ENCODE measurements at places on chromosomes 16 and 17.
A peak's percentile ranks its signal among the peaks of the same experiment; 100 is the strongest.

DNA sequence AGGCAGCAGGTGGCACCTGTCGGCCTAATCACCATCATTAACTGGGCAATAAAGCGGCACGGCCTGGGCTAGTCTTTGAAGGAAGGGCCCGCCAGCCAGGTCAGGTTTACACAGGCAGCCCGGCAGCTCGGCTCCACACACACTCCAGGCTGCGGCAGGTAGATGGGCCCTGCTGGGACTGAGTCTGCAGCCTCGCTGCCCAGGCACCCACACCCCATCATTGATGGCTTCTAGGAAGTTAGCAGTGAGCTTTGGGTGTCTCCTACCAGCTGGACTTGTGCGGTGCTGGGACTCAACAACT lies 6.8 kb upstream of the FOXN1 start:
- DNase-seq: no peak

- no peak for DNase-seq
These were observed 16.8 kb downstream of the TMEM100 start for GRCh38 chr17:55705847-55706246.

GRCh38 chr17:51730303-51731050 lies 428.0 kb downstream of the CA10 start:
- no peak for DNase-seq

GRCh38 chr16:13780406-13781168 lies 139.4 kb upstream of the ERCC4 start:
- no peak for DNase-seq

DNA sequence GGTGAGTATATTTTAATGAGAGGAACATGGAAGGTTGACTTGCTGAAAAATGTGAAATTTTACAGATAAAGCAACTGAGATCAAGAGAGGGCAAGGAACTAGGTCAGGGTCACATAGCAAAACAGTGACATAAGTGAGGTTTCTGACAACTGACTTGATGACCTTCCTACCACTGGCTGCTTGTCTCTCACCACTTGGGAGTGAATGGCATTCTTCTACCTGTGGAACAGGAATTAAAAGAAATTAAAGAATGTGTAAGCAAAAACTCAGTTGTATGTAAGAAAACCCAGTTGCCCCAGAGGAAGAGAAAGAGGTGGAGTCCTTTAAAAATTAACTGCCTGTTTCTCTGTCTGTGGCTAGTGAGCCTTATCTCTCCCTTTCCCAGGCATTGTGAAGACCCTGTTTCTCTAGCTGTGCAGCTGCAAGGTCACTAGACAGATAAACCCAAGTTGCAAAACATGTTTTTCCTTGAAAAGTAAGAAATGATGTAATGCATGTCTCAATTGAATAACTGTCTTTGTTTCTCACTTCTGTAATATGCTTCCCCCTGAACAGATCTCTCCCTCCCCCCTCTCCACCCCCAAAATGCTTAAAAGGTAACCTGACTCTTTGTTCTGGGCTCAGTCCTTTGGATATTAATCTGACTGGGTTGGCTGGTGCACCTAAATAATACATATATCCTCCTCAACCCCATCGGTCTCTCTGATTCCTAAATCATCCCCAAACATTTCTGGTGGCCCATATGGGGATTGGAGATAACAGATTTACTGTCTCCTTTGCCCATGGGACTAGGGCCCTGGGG lies 23.4 kb downstream of the ACSM1 start:
- DNase-seq: no peak

- DNase-seq: no peak
These were observed 54.2 kb downstream of the TMEM100 start for GRCh38 chr17:55668312-55668920.

- DNase-seq: no peak
These were observed 13.5 kb downstream of the TRIM37 start for GRCh38 chr17:59093145-59093701.

GRCh38 chr16:89322321-89323119 lies 105.0 kb downstream of the ZNF778 start:
- peak; percentile 59 for DNase-seq

DNA sequence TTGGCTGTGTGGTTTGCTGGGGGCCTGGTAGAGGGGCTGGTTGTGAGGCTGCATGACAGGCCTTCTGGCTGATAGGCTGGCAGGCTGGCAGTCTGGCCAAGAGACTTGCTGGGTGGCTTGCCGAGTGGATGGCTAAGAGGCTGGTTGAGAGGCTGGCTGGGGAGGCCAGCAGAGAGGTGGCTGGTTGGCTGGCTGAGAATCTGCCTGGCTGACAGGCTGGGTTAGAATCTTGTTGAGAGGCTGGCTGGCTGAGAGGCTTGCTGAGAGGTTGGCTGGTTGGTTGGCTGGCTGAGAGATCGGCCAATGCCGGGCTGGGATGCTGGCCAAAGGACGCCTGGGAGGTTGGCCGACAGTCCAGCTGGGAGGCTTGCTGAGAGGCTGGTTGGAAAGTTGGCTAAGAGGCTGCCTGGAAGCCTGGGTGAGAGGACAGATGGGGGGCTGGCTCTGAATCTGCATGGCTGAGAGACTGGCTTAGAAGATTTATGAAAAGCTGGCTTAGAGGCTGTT lies 35.9 kb upstream of the ACSM2B start:
- no peak for DNase-seq

DNA sequence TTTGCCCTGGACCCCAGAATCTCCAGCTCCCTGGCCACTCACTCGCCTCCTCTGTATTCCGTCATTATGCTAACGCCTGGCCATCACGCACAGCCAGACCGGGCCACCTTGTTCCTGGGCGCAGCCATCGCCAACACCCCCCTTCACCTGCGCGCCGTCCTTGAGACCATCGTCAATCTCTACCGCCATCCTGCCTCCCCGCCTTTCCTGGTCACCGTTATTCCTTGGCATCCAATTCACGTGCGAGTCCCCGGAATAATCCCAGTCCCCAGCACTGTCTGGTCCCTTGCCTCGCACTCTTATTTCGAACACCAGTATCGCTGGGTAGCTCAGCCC lies 541 bp downstream of the VKORC1 start:
- no peak for DNase-seq

DNA sequence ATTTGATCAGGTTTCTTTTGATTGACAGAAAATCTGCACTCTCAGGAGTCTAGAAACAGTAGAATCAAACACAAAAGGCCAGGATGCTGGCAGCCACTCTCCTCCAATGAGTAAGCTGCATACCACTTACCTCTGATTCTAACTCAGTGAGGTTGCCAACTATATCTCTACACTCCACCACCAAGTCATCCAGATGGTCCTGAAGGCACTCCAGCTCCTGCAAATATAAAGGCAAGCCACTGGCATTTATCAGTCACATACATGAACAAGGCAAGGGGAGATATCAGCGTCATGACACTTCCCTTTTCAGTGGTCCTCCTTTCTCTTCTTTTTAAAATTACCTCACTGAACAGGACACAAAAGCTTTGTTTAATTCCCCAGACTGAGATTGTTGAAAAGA lies 53.1 kb upstream of the CLEC18B start:
- DNase-seq: no peak

- DNase-seq: no peak
These were observed 27.8 kb upstream of the NAT9 start for GRCh38 chr17:74803971-74804370.

GRCh38 chr17:39752241-39752881 lies 14.6 kb downstream of the GRB7 start:
- DNase-seq: no peak

- DNase-seq: no peak
These were observed 30.7 kb downstream of the PIMREG start for GRCh38 chr17:6474906-6475305.

DNA sequence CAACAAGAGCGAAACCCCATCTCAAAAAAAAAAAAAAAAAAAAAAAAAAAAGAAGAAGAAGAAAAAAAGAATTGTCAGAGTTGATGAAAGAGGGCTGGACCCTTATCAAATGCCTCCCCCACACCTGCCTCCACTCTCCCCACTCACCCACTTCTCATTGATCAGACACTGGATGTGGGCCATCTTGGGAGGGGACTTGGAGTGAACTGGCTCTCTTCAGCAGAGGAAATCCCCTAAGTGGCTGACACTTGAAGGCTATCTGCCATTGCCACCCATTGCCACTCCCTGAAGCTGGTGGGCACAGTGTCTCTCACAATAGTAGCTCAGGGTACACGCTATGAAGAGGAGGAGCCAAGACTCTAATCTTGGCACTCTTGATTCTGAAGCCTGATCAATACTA lies 1.6 kb downstream of the ITGA2B start:
- DNase-seq: no peak

- no peak for DNase-seq
These were observed 13.1 kb downstream of the SOST start for GRCh38 chr17:43745541-43745940.

GRCh38 chr17:8966926-8967325 lies 1.4 kb upstream of the PIK3R5 start:
- DNase-seq: no peak

- DNase-seq: no peak
These were observed 25.0 kb downstream of the TMEM94 start for GRCh38 chr17:75481194-75482068.

DNA sequence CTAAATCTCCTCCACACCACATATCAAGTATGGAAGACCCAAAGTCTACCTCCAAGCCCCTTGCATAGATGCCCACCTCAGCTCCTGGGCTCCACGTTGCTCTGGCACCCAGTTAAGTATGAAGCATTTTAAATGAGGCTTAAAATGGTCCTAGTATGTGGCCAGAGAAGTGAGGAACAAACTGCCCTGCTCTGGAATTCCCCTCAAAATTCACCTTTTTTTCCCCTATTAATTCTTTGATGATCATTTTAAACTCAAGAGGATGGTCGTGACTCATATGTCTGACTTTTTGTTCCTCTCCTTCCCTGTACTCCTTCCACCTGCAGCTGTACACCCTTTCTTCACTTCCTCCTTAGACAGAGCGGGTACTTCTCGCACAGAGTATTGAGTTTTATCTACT lies 234.5 kb upstream of the MYOCD start:
- DNase-seq: no peak

DNA sequence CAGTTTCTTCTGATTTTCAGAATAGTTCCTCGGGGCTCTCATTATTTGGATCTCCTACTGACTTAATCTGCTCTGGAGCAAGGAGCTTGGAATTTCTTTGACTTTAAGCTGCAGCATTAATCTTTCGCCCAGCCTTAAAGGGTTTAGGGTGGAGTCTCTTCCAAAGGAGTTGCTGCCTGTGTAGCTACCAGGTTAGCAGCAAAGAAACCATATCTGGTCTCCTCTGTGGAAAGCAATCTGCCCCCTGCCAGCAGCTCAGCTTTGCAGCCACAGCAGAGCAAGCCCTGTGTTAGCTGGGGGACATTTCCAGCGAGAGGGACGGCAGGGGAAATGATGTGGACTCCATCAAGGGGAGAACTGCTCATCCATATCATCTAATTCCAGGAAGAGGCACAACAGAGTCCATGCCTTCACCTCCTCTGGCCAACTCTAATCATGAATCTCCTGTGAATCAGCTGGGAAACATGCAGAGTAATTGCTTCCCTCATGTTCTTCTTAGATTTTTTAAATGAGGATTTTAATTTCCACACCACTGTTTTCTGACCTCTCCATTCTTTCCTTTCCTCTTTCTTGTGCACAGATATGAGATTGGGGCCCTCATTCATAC lies 827.6 kb upstream of the CA10 start:
- no peak for DNase-seq

DNA sequence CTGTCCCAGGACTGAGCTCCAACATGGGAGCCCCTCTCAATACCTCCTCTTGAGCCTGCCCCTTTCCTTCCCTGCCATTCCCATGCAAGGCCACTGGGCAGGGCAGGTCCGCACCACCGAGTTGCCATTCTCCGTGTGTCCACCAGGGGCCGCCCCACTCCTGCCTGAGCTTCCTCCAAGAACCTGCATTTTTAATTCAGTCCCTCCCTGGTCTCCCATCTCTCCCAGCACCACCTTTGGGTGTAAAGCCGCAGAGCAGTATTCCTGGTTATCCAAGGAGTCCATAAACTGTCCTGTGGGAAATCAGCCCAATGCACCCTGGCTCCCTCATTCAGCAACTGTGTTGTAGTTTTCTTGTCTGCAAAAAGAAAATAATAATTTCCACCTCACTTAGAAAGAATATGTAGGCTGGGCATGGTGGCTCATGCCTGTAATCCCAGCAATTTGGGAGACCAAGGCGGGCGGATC lies 15.9 kb upstream of the ANKRD40CL start:
- DNase-seq: peak; percentile 72

DNA sequence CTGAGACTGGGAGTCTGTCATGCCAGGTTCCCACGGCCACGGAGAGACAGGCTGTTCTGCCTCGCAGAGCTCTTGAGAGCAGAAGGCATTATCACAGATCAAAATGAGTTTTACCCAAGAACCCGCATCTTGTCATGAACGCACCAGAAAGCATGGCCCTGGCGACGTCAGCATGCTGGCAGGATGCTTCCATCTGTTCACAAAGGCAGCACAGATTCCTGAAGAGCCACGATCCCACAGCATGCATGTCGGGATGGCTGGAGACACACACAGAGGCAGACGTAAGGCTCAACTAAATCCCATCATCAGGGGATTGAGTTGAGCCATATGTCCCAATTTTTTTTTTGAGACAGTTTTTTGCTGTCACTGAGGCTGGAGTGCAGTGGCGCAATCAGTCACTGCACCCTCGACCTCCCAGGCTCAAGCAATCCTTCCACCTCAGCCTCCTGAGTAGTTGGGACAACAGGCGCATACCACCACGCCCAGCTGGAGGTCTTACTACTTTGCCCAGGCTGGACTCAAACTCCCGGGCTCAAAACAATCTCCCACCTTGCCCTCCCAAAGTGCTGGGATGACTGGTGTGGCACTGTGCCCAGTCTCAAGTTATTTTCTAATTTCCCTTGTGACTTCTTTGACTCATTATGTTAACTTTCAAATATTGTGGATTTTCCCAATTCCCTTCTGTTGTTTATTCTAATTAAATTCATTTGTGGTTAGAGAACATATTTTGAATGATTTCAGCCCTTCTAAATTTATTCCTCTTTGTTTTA lies 11.1 kb downstream of the FANCA start:
- peak; percentile 76 for DNase-seq

GRCh38 chr17:36183001-36183971 lies 6.8 kb upstream of the TBC1D3B start:
- peak; percentile 35 for DNase-seq

GRCh38 chr17:38585056-38585917 lies 20.5 kb downstream of the SRCIN1 start:
- no peak for DNase-seq

GRCh38 chr16:820748-821147 lies 20.2 kb upstream of the GNG13 start:
- DNase-seq: no peak

DNA sequence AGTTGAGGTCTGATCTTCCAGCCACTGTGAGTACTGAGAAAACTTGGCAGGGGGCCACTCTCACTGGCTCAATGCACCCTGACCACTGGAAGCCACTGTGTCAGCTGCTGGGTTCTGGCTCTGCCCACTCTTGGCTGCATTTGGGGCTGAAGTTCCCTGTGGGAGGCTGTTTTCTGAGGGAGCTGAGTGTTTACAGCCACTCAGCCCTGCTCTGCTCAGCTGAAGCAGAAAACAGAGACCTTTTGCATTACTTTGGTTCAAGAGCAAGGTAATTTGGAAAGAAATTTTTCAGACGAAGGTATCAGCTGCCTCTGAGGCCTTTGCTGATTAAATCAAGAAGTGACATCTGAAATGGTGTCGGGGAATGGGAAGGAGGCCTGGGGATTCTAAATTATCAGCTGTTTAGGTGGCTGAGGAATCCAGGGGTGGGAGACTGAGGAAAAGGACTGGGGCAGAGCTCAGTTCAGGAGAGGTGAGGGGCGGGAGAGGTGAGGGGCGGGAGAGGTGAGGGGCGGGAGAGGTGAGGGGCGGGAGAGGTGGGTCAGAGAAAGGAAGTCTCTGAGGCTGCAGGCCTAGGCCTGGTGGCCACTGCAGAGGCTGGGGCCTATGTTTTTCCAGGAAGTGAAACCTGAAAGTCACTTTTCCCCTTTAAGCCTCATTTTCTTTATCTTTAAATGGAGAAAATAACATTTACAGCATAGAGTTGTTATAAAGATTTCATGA lies at the start of gene ACSM5:
ACSM5 (plus strand) TSS at position 137 of the 723 bp plus-strand sequence. CDS start 1,951 bp downstream, outside the sequence.
- DNase-seq: no peak
